ENCODE measurements at places on chromosomes 4 and X.

DNA sequence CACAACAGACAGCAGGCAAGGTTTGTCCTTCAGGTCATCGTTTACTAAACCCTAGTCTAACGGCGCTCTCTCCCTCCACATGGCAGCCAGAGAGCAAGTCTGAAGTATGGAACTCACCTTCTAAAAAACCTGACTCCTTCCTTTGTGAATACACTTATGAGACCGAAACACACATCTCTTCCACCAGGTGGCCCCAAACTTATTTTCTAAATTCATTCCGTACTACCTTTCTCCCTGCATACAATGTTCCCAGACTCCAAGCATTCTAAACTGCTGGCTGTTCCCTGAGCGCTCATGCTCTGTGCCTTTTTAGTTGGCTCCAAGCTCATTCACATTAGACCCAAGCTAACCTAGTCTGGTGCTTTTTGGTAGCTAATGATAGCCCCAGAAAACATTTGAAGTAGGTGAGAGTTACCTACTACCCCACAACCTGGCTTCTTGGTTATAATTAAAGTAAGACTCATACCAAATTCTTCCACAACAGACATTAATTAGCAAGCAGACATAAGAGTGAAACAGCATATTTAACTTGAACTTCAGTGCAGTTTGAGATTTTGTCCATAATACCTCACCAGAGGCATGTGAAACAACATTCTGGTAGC lies 67.6 kb upstream of the DCLK2 start:
- DNase-seq, result no peak

- no peak for DNase-seq
Observed at GRCh38 chr4:77734928-77735327, 84.2 kb downstream of the CNOT6L start.

- no peak for DNase-seq
Observed at GRCh38 chr4:168480931-168481611, 779 bp upstream of the DDX60L start.

- DNase-seq, result no peak
Observed at GRCh38 chr4:173174594-173175012, 6.0 kb downstream of the GALNT7 start.

- DNase-seq, result no peak
Observed at GRCh38 chr4:129364747-129365452, 268.9 kb downstream of the C4orf33 start.

GRCh38 chr4:183807420-183808096 lies 97.5 kb upstream of the STOX2 start:
- no peak for DNase-seq

DNA sequence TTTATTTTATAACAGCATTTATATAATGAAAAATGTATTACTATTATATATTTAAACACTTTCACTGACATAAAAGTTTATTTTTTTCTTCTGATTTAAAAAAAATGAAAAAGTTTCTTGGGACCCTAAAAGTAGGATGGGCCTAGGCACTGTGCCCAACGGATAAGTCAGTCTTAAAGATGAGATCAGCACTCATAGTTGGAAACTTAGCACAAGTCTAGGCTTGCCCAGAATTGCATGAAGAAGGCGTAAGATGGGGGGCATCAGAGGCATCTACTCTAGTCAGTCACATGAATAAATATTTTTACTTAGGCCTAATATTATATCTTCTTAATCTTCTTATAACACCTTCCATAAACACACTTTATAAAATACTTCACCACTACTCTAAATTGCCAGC lies 306.7 kb upstream of the GRID2 start:
- no peak for DNase-seq

DNA sequence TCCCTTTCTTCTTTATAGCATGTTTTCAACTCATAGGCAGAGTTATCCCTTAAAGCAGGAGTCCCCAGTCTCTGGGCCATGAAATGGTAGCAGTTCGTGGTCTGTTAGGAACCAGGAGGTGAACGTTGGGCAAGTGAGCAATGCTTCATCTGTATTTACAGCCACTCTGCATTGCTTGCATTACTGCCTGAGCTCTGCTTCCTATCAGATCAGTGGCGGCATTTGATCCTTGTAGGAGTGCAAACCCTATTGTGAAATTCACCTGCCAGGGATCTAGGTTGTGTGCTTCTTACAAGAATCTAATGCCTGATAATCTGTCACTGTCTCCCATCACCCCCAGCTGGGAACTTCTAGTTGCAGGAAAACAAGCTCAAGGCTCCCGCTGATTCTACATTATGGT lies 39.8 kb downstream of the DTHD1 start:
- DNase-seq, result no peak

GRCh38 chr4:186886759-186887158 lies 163.1 kb upstream of the FAT1 start:
- no peak for DNase-seq

DNA sequence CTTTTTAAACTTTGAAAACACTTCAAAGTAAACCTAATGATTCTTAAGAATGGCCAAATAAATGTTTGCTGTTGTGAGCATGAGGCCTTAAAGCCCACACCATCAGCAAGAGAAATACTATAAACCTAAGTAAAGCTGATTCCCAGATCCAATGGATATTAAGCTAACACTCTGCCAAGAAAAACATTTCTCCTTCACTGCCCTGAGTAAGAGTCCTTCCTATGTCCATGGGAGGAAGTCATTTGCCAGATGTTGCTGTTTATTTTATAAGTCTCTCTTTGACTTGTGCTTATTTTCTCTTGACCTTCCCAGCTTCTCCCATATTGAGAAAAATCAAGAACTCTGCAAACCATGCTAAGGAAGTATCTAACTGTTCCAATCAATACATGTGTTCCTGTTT lies 154.3 kb upstream of the EDNRA start:
- no peak for DNase-seq

DNA sequence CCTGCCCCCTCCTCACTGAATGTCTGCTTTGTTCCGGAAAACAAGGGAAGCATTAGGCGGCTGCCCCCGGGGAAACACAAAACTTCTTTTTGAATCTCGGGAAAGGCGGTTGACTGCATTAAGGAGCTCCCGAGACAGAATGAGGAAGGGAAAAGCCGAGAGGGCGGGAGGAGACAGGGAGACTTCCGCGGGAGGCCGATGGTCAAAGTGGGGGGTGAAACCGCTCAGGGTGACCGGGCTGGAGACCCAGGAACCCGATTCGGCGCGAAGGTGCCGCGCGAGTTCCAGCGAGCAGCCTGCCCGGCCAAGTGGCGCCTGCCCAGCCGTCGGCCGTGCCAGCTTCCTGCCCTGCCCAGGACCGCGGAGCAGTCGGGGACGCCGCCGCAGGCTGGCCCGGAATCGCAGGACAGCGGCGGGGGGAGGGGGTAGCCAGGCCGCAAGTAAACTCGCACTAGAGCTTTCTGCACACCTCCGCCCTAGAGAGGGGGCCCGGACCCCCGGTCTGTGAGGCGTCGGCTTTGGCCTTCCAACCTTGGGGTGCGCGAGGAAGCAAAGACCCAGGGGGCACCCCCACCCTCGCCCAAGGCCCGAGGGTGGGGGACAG lies 55.1 kb upstream of the BCOR start:
- DNase-seq, result no peak

DNA sequence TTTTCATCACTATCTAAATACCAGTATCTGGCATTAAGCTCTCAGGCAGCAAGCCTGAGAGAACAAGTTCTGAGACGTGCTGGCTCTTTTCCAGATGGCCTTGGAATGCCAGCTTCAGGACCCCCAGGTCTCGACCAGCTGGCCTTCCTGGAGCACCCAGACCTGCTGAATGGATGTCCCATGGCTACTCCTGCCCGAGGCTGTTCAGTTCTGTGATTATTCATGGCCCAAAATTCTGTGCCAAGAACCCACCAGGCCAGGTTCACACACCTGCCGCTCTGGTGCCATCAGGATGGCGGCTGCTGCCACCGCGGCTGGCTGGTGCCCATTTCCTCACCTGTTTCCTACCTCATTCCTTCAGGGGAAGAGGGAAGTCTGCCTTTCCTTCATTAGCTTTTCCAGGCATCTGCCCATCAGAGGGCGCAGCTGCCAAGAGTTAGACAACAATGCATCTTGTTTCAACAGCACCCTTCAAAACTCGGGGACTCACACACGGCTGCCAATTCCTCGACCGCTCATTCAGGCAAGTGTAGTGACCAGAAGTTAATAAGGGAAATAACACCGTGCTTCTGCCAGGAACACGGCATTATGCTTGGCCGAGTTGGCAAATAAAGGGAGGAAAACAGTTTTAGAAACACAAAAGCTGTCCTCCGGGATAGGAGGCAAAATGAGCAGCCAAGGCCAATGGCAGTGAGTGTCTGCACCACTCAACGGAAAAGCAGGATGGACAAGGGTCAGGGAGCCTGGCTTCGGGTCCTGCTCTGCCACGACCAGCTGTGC lies 173.8 kb downstream of the NSUN7 start:
- DNase-seq, result no peak

- no peak for DNase-seq
Observed at GRCh38 chr4:6914448-6914847, 4.8 kb downstream of the TBC1D14 start.

- DNase-seq, result no peak
Observed at GRCh38 chr4:15672101-15672500, 9.5 kb upstream of the FAM200B start.

DNA sequence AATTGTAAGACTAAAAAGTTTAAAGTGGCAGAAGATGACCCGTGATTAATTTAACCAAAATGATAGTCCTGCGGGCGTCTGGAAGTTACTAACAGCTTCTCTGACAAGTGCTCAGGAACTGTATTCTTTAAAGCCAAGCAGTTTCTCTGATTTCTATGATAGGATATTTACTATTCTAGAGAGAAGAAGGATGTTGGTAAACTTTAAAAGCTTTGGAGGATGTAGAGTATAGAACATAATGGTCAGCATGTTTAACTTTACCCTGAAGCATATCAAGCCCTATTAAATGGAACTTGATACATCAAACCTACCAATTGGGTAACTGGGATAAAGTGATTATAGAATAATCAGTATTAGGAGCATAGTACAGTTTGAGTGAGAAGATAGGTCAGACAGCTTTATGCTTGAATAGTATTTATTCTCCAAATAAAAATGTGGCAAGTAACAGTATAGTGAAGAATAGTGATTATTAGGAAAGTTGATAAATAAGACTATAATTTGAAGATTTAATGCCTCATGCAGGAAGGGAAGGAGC lies 1.8 kb downstream of the STIM2 start:
- no peak for DNase-seq

DNA sequence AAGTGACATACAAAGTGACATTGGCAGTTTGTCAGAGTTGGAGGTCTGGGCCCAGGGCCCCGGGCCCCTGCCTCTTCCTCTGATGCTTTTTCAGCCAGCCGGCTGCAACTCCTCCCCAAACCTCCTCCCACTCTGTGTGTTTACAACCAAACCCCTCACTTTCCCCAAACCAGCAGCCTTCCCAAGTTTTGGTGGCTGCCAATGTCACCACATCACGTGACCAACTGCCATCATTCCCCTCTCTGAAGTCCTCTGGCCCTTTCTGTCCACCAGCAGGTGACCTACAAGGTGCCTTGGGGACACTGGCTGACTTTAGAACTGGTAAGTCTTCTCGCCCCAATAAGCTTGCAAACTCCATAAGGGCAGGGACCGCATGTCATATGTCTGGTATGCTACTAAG lies 357.7 kb downstream of the BCOR start:
- no peak for DNase-seq

- no peak for DNase-seq
Observed at GRCh38 chr4:99856166-99856565, 38.1 kb downstream of the LAMTOR3 start.

- DNase-seq, result no peak
Observed at GRCh38 chrX:66602381-66602938, 36.4 kb downstream of the EDA2R start.

DNA sequence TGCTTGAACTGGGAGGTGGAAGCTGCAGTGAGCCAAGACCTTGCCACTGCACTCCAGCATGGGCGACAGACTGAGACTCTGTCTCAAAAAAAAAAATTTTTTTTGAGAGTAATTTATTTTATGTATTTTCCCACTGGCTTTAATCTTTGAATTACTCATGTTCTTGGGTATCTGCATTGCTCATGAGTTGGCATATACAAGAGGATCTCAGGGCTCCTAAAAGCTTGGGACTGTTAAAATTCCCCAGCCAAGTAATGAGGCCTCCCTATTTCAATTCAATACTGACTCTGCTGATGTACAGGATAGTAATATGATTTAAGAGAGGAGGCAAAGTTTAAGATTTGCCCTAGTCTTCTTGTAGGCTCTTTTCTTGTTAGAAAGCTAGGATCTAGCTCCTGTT lies 6.2 kb downstream of the IL21 start:
- no peak for DNase-seq

- no peak for DNase-seq
Observed at GRCh38 chr4:88803600-88804096, 106.0 kb upstream of the NAP1L5 start.

- DNase-seq, result no peak
Observed at GRCh38 chr4:65019775-65020174, 610.5 kb upstream of the TECRL start.

DNA sequence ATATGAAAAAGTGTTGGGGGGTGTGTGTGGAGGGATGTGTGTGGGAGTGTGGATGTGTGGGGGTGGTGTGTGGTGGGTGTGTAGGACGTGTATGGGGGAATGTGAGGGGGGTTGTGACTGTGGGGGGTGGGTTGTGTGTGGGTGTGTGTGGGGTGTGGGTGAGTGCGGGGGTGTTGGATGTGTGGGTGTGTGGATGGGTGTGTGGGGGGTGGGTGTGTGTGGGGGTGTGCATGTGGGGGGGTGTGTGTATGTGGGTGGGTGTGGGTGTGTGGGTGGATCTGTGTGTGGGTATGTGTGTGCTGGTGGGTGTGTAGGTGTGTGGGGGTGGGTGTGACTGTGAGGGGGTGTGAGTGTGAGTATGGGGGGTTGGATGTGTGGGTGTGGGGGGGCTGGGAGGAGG lies 47.8 kb downstream of the KDR start:
- DNase-seq, result no peak

DNA sequence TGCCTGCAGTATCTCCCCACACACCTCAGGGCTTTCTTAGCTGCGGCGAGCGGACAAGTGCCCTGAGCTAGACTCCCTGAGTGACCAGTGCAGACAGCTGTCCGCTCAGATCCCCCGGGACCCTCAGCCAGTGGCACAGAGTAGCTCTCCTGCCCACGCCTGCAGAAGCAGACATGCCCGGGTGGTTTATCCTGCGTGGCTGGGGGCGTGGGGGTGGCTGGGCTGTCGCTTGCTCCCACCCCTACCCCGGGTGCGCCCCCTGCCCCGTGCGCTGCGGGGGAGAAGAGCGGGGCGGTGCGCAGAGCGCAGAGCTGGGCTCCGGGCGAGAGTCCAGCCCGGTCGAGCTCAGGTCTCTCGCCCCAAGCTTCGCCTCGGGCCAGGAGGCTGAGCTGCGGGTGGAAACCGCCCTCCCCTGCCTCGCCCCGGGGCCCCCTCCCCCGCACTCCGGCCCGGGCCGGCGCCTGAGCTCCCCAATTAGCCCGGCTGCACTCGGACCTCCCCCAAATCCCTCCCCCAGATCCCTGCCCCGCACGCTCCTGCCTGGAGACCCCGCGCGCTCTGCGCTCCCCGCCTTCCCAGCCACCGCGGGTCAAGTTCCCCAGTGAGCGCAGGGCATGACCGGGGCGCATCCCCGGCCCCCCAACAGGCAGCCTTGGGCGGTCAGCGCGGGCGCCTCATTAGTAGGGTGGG lies 11.7 kb upstream of the SHOX start:
- DNase-seq, result no peak

Data from SK-N-MC (cell line).